ENCODE measurements at places on chromosomes 4 and X.

GRCh38 chrX:44447214-44447613, 95.4 kb downstream of the FUNDC1 start:
- no peak for DNase-seq

- DNase-seq, result no peak
Observed at GRCh38 chrX:96650023-96650422, 34.6 kb upstream of the DIAPH2 start.

DNA sequence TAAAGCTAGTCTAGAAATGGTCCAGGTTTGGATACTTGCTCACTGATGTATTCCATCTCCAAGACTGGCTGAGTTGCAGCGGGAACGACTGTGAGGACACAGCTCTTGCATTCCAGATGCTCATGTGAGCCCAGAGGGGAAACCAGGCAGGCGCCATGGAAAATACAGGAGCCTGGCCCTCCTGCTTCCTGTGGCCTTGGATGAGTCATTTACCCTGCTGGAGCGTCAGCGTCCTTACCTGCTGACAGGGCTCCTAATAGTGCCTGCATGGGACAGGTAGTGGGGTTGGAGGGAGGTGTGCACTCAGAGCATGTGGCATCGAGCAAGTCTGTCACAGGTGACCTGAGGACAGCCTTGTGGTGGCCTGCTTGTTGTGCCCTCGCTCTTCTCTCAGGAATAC, 69.4 kb downstream of the NSG1 start:
- no peak for DNase-seq

GRCh38 chr4:130125467-130125866, 1029.5 kb downstream of the C4orf33 start:
- no peak for DNase-seq

DNA sequence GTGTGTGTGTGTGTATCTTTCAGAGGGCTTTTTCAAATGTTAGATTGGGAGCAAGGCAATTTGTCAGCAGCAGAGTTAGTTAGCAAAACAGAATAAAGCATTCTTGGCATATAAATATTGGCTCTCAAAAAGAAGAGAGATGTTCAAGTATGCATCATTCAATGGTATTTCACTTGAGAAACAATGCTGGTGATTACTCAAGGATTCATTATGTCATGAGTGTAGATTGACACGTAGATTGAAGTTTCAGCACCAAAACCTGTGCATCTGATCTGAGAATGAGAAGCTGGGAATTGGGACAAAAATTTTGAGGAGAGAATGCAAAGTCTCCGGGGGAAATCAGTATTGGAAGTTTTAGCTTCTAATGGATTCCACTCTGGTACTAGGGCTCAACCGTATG, 241.4 kb downstream of the FRMPD4 start:
- no peak for DNase-seq

DNA sequence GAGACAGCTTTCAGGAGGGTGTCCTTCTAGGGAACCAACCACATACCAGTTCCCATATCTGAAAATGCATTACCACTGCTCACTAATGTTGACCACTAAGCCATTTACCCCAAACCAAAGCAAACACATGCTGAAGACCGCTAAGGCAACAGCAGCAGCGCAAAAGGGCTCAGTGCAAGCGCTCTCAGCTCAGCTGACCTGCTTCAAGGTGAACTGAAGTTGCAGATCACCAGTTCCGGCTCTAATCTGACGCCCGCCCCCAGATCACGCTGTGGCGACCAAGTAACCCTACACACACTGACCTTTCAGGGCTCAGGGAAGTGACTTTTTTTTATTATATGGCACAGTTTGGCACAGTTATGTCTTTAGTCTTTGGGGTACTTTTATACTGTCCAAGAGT, 5.8 kb downstream of the MECP2 start:
- DNase-seq, result no peak

DNA sequence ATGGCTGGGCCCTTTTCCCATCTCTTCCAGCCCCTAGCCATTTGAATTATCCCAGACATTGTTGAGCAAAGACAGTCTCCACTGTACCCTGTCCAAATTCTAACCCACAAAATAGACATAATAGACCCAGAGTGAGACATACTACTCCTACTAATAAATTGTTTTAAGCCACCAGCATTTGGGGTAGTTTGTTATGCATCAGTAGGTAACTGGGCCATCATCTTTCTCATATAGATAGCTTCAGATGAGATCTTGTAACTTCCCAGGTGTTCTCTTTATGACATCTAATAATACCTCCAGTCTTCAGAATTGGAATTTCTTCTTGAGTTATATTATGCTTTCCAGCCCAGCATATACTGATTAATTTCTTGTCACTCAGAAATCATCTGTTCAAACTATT, 117.2 kb upstream of the OTUD4 start:
- no peak for DNase-seq

DNA sequence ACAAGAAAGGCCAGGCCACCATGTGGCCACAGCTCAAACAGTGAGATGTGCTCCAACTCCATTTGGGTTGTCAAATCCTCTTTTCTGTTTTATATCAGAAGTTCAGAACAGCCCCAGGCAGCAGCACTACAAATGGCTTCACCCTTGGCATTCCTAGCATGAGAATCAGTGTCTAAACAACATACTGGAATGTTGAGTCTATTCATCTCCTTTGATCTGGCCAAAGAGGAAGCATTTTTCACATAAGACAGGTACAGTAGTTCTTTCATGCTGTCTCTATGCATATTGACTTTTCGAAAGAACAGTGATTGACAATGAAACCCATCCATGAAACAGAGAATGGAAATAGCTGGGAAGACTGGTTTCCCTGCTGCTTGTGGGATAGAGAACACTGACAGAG, 289.5 kb downstream of the USP46 start:
- no peak for DNase-seq

GRCh38 chr4:133154725-133155124, 5.6 kb downstream of the PCDH10 start:
- DNase-seq, result no peak

GRCh38 chrX:11287505-11287904, 5.7 kb upstream of the AMELX start:
- DNase-seq, result no peak

DNA sequence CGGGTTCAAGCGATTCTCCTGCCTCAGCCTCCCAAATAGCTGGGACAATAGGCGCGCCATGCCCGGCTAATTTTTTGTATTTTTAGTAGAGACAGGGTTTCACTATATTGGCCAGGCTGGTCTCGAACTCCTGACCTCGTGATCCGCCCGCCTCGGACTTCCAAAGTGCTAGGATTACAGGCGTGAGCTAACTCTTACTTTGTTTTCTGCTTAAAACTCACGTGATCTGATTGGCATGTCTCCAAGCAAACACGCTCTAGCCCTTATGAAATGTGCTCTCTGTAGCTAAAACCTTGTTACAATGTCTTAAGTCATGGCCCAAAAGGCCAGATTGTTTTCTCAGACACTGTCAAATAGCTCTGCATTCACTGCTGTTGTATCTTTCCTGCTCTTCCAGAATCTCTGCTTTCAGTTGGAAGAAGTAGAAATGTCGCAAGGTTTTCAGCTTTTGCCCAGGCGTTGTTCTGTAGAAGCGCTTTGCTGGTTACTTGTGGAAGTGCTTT, 39.7 kb upstream of the OGT start:
- DNase-seq, result no peak
